CD4-positive, alpha-beta T cell (primary cell): ENCODE measurements at places on chromosomes 6 and 20.
A peak's percentile ranks its signal among the peaks of the same experiment; 100 is the strongest.

GRCh38 chr20:43977252-43977651 lies 62.6 kb downstream of the TOX2 start:
- no peak for DNase-seq

- no peak for DNase-seq
Measured at GRCh38 chr6:79985128-79985527, 19.3 kb upstream of the TTK start.

- no peak for DNase-seq
Measured at GRCh38 chr6:16712255-16712930, 48.9 kb downstream of the ATXN1 start.

GRCh38 chr20:19990850-19991249 lies 26.3 kb upstream of the NAA20 start:
- no peak for DNase-seq

- DNase-seq = peak; percentile 90
Measured at GRCh38 chr20:30376767-30377658, 880.5 kb upstream of the DEFB115 start.
